ENCODE measurements at places on chromosomes 12 and 14. TPM values are rescaled to one million over a fixed set of nuclear protein-coding genes. Genes with fewer than 3 reads are reported as not detected.

The ACSM4 gene
- not detected for total RNA-seq

The PRKAB1 gene
- 14.9 TPM for total RNA-seq

The AMN gene
- total RNA-seq: not detected

The KRT5 gene
- not detected for total RNA-seq

The REP15 gene
- 1.4 TPM for total RNA-seq

The NOVA1 gene
- 2.2 TPM for total RNA-seq

Data from SK-MEL-5 (cell line).